ENCODE measurements at places on chromosomes 12 and 14.

- peak; percentile 11 for DNase-seq
These were observed 16.8 kb upstream of the DYNC1H1 start for GRCh38 chr14:101947577-101947903.

DNA sequence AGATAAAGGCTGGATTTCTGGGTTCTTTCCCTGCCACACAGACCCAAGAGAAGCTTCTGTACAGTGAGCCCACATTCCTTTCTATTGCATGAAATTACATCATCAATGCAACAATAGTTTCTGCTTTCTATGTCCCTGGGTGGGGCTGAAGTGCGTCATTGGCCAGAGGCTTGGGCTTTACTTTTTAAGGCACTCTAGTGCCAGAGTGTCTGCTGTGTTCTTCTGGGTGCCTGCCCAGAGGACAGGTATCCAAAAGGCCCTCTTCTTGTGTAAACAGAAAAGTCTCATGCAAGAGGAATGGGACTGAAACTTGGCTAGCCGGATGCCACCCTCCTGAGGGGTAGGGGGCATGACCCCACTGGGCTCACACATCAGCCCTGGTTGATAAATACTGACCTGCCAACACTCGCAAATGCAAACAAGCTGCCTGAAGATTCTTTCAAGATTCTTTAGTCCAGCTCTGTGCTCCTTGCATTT lies 5.9 kb downstream of the KRT86 start:
- no peak for DNase-seq

DNA sequence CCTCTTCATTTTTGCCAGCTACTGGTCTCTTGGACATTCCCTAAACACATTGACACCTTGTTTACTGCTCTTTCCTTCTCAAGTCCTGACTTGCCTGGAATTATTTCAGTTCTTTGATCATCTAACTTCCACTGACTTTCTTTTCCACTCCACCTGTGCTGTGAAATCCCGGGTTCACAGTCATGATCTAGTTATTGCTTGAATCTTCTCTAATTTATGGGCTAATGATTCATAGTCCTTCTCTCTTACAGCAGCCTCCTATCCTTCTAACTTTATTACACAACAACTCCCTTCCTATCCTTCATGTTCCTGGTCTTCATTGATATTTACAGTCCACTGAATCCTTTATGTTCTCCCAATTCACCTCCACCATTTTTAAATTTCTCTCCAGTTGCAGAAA lies 260.1 kb downstream of the C12orf75 start:
- no peak for DNase-seq

- DNase-seq, result no peak
These were observed 28.1 kb downstream of the GIT2 start for GRCh38 chr12:109968032-109968420.

DNA sequence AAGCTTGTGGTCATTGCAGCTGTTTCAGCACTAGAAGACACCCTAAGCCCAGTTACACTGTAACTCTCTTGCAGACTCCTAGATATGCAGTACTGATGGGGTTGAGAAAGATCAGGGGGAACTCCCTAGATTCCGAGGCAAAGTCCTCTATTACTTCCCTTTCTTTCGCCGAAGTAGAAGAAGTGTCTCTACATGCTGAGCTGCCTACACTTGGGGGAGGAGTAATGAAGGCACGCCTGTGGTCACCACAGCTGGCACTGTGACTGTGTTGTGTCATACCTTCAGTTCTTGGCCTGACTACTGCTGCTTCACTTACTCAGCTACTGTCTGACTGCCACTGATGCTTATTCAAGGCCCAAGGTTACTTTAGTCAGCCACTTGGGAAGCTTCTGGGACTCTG lies 35.1 kb upstream of the RPL10L start:
- no peak for DNase-seq

DNA sequence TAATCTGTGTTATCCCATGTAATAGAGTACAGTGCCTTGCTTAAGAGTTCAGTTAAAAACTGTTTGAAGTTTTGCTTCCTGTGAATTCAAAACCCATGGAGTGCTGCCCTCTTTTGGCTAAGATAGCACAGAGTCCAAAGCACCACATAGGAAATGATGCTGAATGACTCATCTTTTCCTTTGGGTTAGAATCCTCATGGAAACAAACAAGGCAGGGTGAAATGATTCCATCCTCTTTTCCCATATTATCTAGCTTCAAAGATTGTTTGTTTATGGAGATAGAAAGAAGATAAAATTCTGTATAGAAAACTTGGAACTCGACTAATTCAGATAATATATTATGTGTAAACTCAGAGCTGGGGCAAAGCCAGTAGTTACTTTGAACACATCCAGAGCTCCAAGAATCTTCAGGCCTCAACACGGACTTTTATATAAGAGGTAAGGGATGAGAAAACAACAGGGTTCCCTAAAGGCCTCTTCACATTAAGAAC lies 87.4 kb downstream of the OTOGL start:
- no peak for DNase-seq

DNA sequence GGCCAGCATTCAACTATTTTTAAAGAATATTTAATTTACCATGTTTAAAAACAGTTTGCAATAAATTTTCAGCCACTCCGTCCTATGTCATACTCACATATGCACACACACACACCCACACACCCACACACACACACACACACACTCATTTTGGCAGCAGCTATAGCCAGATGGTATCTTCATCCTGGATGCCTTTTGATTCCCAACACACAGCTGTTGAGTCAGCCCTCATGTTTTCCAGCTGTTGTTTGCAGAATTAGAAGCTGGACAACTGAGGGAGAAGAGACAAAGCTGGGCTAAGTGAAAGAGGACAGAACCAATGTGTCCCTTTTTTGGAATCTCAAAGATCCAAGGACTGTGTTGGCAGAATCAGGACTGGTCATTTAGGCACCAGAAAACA lies 80.0 kb upstream of the EGLN3 start:
- DNase-seq, result no peak

- no peak for DNase-seq
These were observed 11.3 kb upstream of the HRK start for GRCh38 chr12:116892349-116893140.

- no peak for DNase-seq
These were observed 30.6 kb downstream of the RASSF9 start for GRCh38 chr12:85805654-85806053.

- DNase-seq, result no peak
These were observed 106.5 kb downstream of the ZC3H14 start for GRCh38 chr14:88669346-88669745.

GRCh38 chr12:82866227-82866775 lies 179.6 kb downstream of the TMTC2 start:
- DNase-seq, result no peak

- no peak for DNase-seq
These were observed 7.8 kb downstream of the IRAK3 start for GRCh38 chr12:66196806-66197205.

DNA sequence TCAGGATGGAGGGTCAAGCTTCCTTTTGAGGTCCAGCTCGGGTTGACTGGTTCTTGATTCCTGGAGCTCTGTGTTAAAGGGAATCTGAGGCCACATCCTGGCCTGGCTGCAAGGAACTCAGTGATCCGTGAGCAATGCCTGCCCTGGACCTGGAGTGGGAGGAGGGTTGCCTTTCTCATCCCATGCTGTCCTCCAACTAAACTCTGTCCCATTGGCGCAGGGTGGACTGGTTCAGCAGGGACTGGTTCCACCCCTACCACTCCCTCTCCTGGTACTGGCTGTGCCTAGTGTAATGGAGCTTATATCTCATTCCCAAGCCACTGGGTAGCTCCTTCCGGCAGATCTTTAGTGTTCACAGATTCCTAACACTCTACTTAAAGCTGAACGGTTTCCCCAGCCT lies 3.9 kb upstream of the CMKLR1 start:
- no peak for DNase-seq

DNA sequence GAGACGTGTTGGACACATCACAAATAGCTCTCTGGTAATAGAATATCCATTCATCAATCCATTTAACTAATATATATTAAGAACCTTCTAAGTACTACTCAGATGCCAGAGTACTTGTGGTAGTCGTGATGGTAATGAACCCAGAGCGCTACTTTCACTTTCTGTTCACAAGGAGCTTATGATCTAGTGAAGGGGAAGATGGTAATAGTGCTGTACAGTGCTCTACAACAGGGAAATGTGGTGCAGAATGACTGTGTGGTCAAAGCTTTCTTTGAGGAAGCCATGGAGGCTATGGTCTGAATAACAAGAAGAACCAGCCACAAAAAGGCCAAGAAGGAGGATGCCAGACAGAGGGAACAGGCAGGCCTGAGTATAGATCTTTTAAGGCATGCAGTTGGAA lies 212.0 kb downstream of the PTPRO start:
- no peak for DNase-seq

DNA sequence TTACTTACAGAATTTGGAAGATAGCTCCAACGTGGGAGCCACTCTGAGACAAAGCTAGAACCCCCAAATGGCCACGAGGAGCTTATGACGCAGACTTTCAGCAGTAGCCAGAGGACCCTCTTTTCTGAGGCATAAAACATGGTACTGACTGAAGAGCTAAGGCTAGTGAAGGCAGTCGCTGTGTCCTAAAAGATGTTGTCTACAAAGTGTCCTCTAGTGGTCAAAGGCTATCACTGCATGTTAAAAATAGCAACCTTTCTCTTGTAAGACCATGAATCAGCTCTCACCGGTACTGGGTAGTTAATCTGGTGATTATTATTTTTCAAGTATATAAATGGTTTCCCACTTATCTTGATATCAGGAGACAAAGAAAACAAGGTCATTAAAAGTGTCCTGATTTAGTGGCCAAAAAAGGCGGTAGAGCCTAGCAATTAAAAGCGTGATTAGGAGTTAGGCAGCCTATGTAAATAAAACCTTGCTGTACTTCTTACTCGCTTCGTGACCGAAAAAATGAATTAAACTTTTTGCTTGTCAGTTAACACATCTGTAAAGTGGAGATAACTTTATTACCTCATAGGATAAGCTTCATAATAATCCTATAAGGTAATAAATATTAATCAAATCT lies 47.0 kb upstream of the LGR5 start:
- DNase-seq, result no peak

DNA sequence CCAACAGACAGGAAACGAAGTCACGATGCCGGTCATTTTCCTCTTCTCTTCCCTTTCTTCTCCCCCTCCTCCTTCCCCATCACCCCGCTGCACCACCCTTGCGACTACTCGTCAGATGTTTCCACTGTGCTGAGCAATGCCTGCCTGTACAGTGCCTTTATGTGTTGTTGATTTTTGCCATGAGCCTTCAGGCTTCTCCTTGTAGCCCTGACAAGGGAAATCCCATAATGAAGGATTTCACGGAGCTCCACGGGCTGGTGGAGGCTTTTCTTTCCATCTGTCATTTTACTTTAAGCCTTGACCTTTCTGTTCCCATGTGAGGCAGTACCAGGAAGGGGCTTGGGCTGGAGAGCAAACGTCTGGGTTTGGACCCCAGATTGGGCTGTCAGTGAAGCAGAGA lies 28.7 kb upstream of the CCND2 start:
- DNase-seq, result no peak

- no peak for DNase-seq
These were observed 62.5 kb downstream of the ETNK1 start for GRCh38 chr12:22687361-22688076.

- no peak for DNase-seq
These were observed 90.6 kb downstream of the CALM1 start for GRCh38 chr14:90487462-90487861.

- no peak for DNase-seq
These were observed 92.5 kb downstream of the DPF3 start for GRCh38 chr14:72801381-72801812.

GRCh38 chr12:59650588-59651228 lies 54.9 kb downstream of the SLC16A7 start:
- no peak for DNase-seq

DNA sequence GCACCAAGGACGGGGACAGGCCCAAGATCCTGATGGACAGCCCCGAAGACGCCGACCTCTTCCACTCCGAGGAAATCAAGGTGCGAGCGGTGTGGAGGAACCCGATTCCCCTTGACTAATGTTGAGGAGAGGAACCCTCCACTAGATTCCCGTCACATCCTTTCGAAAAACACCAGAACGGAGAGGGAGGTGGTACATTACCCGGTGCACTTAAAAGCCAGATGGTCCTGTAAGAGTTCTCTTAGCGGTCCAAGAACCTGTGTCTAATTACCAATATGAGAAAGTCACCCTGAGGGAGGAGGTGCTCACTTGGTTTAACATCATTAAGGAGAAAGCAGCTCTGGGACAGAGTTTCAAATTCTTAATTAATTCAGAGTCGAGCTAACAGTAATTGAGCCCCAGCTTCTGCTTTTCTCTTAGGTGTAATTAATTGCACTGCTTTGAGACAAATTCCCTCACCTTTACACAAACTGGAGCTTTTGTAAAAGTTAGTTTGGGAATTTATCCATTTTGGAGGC lies 450 bp downstream of the PRKAB1 start:
- no peak for DNase-seq

DNA sequence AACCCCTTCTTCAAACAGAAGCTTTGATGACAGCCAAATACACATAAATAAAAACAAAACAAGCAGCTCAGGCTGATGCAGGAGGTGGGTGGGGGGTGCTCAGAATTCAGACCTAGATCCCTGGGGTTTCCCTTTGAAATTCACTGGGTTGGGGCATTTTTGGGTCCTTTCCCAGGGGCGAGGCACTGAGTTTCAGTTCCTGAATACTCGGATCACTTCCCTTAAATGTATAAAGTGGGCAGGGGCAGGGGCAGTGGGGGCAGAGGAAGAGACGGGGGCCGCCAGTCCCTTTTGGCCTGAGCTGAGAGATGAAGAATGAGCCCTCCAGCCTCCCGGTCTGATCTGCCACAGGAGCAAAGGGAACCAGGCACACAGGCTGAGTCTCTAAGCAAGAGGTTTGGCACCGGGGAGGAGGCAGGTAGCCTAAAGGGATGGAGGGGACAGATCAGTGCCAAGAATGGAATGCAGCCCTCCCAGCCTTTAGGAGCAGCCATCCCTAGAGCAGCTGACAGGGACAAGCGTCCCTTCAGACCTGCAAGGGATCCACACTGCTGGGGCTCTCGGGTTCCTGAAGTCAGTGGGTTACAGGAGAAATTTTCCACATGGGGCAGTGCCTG lies 20.3 kb downstream of the KDM2B start:
- DNase-seq, result no peak

- DNase-seq, result no peak
These were observed 17.6 kb downstream of the CLEC14A start for GRCh38 chr14:38238332-38238731.

- no peak for DNase-seq
These were observed 1106.9 kb downstream of the TMTC2 start for GRCh38 chr12:83793616-83794015.

DNA sequence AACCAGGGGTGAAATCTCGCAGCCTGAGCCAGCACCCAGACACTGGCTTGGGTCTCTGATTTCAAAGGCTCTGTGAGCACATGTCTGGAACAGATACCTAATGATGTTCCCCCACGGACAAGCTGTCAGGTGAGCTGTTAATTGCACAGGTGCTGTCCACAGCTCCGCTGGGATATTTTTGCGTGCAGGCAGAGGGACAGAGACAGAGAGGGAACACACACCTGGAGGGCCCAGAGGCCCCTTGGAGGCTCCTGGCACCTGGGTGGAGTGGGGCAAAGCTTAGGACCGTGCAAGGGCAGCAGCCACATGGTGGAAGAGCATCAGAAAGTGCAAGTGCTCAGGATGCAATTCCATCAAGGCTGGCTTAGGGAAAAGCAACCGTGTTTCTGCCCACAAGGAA lies 57.3 kb downstream of the ARL6IP4 start:
- DNase-seq, result no peak
